ENCODE measurements at places on chromosomes 7 and 10.

DNA sequence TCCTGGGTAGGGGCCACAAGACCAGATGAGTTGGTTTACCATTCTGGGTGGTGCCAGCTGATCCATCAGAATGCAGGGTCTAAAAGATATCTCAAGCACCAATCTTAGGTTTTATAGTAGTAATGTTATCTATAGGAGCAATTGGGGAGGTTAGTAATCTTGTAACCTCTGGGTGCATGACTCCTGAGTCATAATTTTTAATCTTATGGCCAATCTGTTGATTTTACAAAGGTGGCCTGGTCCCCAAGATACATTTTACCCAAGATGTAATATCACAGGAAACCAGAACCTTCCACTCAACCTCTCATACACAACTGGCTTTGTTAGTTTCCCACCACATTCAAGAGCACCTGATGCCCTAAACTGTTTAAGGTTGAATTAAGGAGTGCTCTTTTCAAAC, 79.5 kb downstream of the C1GALT1 start:
- DNase-seq = no peak

DNA sequence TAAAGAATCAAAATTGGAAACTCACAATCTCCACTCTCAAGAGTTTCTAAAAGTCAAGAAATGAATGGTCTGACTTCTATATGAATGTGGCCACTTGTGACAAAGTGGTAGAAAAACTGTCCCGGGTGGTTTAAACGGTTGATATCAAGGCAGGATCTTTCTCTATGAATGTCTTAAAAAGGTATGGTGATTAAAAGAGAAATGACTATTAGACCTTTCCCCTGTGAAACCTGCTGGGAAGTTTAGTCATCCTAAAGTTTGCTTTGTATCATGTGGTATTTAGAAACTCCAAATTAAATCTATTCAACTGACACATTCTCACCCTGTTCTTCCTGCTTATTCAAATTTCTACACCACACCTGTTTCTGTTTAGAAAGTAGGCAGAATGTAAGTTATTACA, 492.5 kb downstream of the XPNPEP1 start:
- no peak for DNase-seq

GRCh38 chr7:112448891-112449290, 1.4 kb upstream of the IFRD1 start:
- no peak for DNase-seq

DNA sequence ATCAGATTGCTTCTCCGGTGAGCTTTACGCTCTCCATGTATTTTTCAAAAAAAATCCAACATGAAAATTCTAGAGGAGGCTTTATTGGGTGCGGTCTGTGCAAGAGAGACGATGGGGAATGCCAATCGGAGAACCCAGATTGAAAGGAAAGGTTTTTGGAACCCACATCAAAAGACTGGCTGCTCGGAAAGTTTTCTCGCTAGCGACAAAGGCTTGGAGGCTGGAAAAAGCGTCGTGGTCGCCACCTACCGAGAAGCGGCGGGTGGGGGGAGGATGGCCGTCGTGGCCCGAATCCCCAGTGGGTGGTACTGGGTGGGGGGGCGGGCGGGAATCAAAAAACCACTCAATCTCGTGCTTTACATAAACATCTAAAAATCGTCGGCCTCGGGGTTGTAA, 1.1 kb upstream of the GTF2I start:
- no peak for DNase-seq

DNA sequence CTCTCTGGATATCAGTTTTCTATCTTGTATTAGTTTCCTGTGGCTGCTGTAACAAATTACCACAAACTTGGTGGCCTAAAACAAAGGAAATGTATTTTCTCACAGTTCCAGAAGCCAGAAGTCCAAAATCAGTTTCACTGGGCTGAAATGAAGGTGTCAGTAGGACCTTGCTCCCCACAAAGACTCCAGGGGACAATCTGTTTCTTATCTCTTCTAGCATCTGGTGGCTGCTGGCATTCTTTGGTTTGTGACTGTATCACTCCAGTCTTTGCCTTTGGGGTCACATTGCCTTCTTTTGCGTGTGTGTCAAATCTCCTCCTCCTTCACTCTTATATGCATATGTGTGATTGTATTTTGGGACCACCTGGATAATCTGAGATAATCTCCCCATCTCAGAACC, 153.0 kb upstream of the PRPS1L1 start:
- no peak for DNase-seq

DNA sequence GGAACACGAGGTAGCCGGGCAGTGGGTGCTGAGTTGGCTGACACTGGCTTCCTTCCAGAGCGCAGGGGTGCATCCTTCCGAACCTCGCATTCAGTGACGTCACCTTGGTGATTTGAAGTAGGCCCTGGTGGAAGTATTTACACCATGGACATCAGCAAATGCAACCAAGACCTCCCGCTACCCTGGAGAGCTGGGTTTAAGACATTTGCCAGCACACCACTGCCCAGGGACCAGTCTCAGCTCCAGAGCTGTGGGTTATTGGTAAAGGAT, 106.4 kb upstream of the GPR26 start:
- no peak for DNase-seq

DNA sequence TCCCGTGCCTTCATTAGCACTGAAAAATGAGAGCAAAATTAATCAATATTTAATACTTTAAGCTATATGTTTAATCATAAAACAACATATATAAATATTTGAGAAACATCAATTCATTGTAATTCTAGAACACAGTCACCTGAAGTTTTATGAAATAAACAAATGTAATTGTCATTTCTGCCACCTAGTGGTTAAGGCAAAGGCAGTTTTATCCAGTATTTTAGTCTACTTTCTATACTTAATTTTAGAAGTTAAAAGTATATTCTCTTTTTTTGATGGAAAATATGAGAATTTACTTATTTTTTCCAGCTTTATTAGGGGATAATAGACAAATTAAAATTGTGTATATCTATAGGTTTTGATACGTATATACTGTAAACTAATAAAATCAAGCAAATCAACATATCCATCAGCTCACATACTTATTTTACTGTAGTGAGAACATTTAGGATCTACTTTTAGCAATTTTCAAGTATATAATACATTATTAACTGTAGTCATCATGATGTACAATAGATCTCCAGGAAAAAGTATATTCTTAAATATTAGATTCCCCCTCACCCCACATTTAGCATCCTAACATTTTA, 16.9 kb downstream of the PCGF6 start:
- DNase-seq = no peak

DNA sequence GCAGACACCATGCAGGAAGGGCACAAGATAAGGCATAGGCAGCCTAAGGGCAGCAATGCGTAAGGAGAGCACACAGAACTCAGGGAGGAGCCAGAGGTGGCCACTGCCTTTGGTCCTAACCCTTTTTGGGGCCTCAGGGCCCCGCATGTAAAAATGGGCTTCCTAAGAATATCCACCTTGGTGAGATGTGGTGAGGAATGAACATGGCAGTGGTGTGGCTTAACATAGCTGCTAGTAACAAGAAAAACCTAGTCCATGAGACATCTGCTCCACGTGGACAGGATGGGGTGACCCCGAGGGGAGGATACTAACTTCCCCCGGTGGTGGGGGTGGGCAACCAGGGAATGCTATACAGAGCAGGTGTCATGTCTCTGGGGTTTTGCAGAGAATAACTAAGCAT, 18.0 kb downstream of the MAT1A start:
- no peak for DNase-seq
